Naive thymus-derived CD4-positive, alpha-beta T cell (primary cell): ENCODE measurements at places on chromosomes 1 and 21. TPM values are rescaled to one million over a fixed set of nuclear protein-coding genes. Genes with fewer than 3 reads are reported as not detected.

NTNG1 gene
- polyA plus RNA-seq = not detected

SPRR2F gene
- not detected for polyA plus RNA-seq

HEYL gene
- not detected for polyA plus RNA-seq

C1orf185 gene
- polyA plus RNA-seq = not detected

KCNJ9 gene
- 0.06 TPM for polyA plus RNA-seq
